ENCODE measurements at places on chromosomes 4 and X.

DNA sequence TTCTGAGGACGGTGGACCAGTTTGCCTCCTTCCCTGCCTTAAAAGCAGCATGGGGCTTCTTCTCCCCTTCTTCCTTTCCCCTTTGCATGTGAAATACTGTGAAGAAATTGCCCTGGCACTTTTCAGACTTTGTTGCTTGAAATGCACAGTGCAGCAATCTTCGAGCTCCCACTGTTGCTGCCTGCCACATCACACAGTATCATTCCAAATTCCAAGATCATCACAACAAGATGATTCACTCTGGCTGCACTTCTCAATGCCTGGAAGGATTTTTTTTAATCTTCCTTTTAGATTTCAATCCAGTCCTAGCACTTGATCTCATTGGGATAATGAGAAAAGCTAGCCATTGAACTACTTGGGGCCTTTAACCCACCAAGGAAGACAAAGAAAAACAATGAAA is 255.3 kb downstream of the RAPGEF2 start:
- DNase-seq, result no peak

- peak; percentile 47 for DNase-seq
These were observed 31.6 kb upstream of the IRAK1 start for GRCh38 chrX:154051201-154051810.

DNA sequence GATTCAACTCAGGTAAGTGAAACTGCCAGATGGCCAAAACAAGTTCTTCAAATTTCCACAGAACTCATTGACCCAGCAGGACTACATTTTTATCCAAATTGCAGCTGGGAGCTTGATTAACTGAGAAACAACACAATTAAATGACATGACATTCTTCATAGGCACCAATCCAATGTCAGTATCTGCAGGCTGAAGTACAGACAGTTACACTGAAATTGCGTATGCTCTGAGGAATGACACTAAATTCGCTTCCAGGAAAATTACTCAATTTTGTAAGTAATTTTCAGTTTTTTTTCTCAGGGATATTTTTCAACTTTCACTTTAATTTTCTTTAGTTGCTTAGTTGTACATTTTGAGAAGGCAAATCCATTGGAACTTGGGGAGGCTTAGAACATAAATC is 4.5 kb downstream of the C1GALT1C1 start:
- no peak for DNase-seq

GRCh38 chr4:22643952-22644351 is 48.8 kb upstream of the GBA3 start:
- no peak for DNase-seq

DNA sequence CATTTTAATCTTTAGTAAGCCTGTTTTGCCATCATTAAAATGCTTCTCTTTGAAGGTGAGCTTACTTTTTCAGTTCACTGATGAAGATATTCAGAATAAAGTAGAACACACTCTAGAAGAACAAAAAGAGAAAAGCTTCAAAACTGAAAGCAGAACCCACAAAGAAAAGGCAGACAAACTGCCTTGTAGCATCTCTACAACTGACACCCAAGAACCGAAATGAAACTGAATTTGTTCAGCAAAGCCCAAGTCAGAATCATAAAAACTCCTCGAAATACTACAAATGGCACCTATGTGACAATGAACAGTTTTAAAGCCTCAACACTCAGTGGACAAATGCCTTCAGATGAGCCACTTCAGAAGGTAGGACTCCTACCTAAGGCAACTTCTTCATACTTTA is 83.6 kb downstream of the MAML3 start:
- no peak for DNase-seq
